Activated naive CD8-positive, alpha-beta T cell treated with anti-CD3 and anti-CD28 coated beads for 36 hours (primary cell): ENCODE measurements at places on chromosomes 2 and 18. TPM values are rescaled to one million over a fixed set of nuclear protein-coding genes. Genes with fewer than 3 reads are reported as not detected.

Gene ARHGAP25
- total RNA-seq, result 51.0 TPM

Gene RIT2
- total RNA-seq, result not detected

Gene ANAPC1
- 149 TPM for total RNA-seq

Gene CROCC2
- total RNA-seq, result not detected

Gene NT5C1B
- not detected for total RNA-seq

Gene KCNG2
- total RNA-seq, result not detected

Gene NT5DC4
- total RNA-seq, result not detected

Gene KIDINS220
- total RNA-seq, result 22.3 TPM

Gene DLGAP1
- not detected for total RNA-seq

Gene LRP2
- 1.4 TPM for total RNA-seq

Gene NCKAP1
- 1.4 TPM for total RNA-seq

GRCh38 chr18:78986018-78986481, 6.4 kb downstream of the SALL3 start:
- peaks cover 11% of the 10 kb centered on the region for H3K4me1 ChIP-seq
- no peak for DNase-seq

- H3K27ac ChIP-seq, result no peak overlapping the region
- H3K4me1 ChIP-seq, result no peaks in the 10 kb centered on the region
- no peak overlapping the region for H3K4me3 ChIP-seq
- no peak for DNase-seq
- H3K27me3 ChIP-seq, result no peaks in the 10 kb centered on the region
- H3K36me3 ChIP-seq, result peaks cover 56% of the 10 kb centered on the region
These were observed 116.4 kb downstream of the TAF4B start for GRCh38 chr18:26342646-26343045.

- H3K36me3 ChIP-seq, result no peaks in the 10 kb centered on the region
- H3K4me3 ChIP-seq, result peak overlapping the region; percentile 45
- H3K27me3 ChIP-seq, result peaks cover 95% of the 10 kb centered on the region
- DNase-seq, result no peak
- H3K27ac ChIP-seq, result no peak overlapping the region
These were observed 5.7 kb downstream of the OTX1 start for GRCh38 chr2:63056107-63057050.

GRCh38 chr2:174683392-174683759, 80.9 kb downstream of the CHRNA1 start:
- no peaks in the 10 kb centered on the region for H3K27me3 ChIP-seq
- H3K36me3 ChIP-seq, result peaks cover 16% of the 10 kb centered on the region
- peaks cover 60% of the 10 kb centered on the region for H3K4me1 ChIP-seq
- H3K4me3 ChIP-seq, result peak overlapping the region; percentile 91
- peak overlapping the region; percentile 96 for H3K27ac ChIP-seq
- peak; percentile 18 for DNase-seq

- H3K4me1 ChIP-seq, result peaks cover 14% of the 10 kb centered on the region
- no peaks in the 10 kb centered on the region for H3K36me3 ChIP-seq
- DNase-seq, result no peak
- no peak overlapping the region for H3K27ac ChIP-seq
These were observed 6.1 kb upstream of the EMX1 start for GRCh38 chr2:72911256-72911655.

- peaks cover 8% of the 10 kb centered on the region for H3K27me3 ChIP-seq
- H3K4me3 ChIP-seq, result no peak overlapping the region
- peaks cover 10% of the 10 kb centered on the region for H3K4me1 ChIP-seq
- H3K27ac ChIP-seq, result no peak overlapping the region
These were observed 26.0 kb downstream of the ABCB11 start for GRCh38 chr2:169005080-169005598.

DNA sequence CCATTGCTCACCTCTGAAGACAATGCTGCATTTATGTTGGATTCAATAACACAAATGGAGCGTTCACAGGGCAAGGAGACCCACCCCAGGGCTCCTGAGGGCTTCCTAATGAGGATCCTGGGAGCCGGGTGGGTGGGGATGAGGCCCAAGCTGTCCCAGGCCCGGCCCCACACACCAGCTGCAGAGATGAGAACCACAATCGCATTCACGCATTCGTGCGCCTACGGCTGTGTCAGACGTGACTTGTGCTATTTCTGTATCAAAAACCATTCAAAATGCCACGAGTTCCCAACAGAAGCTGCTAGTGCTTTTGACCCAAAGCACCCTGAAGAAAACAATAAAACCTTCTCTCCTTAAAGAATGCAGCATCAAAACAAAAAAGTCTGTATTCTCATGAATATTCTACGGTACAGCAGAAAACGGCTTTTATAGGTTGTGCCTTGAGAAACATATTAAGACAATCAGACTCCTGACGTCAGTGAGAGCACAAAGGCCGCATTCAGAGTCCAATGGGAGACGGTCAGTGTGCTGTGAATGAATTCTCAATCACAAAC, 205.4 kb downstream of the HDAC4 start:
- peaks cover 16% of the 10 kb centered on the region for H3K4me1 ChIP-seq
- H3K27ac ChIP-seq, result no peak overlapping the region
- H3K4me3 ChIP-seq, result no peak overlapping the region
- no peak for DNase-seq
- H3K27me3 ChIP-seq, result no peaks in the 10 kb centered on the region

DNA sequence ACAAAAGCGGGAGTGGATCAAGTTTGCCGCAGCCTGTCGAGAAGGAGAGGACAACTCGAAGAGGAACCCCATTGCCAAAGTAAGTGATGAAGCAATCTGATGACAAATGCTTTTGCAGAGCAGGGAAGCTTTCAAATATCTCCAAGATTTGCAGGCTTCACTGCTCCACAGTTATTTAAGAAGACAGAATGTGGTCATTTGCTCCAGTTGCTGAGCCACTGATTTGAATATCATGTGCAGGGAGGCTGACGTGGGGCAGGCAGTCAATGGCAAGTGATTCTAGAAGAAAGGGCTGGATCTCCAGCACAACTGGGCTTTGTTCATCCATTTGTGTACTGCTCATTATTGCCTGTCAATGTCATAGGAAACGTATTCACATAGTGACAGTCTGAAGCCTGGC, 10.2 kb downstream of the DSG4 start:
- H3K27ac ChIP-seq, result no peak overlapping the region
- H3K4me1 ChIP-seq, result no peaks in the 10 kb centered on the region
- no peak for DNase-seq

- DNase-seq, result no peak
- H3K27ac ChIP-seq, result no peak overlapping the region
- H3K4me3 ChIP-seq, result no peak overlapping the region
- H3K4me1 ChIP-seq, result no peaks in the 10 kb centered on the region
- no peaks in the 10 kb centered on the region for H3K27me3 ChIP-seq
These were observed 119.5 kb downstream of the ASXL3 start for GRCh38 chr18:33697498-33697897.

DNA sequence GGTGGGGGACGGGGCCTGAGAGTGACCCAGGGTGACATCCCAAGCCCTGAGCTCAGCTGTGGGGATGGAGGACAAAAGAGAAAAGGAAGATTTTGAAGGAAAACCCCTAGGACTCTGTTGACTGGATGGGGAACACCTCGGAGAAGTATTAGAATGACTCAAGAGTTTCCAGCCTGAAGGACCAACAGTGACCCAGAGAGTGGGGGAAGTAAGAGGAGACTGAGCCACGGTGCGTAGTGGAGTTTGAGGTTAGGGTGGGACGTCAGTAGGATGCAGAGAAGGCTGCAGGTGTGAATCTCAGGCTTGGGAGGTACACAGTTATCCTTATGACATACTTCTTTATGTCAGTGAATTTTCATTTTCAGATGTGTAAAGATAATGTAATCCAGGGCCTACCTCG, 119.5 kb downstream of the NCK2 start:
- H3K4me1 ChIP-seq, result peaks cover 94% of the 10 kb centered on the region
- no peaks in the 10 kb centered on the region for H3K27me3 ChIP-seq
- no peak for DNase-seq

- no peaks in the 10 kb centered on the region for H3K27me3 ChIP-seq
- no peaks in the 10 kb centered on the region for H3K36me3 ChIP-seq
- no peak for DNase-seq
- no peak overlapping the region for H3K4me3 ChIP-seq
- H3K27ac ChIP-seq, result no peak overlapping the region
- H3K4me1 ChIP-seq, result no peaks in the 10 kb centered on the region
These were observed 95.4 kb downstream of the CTAGE1 start for GRCh38 chr18:22322243-22322691.

DNA sequence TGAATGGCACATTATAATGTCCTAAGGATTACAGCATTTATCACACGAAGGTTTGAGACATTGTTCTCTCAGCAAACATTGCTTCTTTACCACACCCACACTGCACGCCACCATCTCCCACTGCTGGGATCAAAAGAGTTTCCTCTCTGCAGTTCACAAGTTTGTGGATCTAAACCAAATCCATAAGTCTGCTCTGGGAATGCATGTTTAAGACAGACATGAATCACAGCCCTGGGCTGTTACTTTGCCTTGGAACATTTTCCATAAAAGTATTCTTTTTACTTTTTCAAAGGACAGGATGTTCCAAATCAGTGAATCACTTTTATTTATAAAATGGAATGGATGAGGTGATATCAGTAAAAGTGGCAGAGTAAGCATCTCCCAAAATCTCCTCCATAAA, 36.1 kb downstream of the STPG4 start:
- no peaks in the 10 kb centered on the region for H3K4me1 ChIP-seq
- no peak overlapping the region for H3K27ac ChIP-seq
- H3K4me3 ChIP-seq, result no peak overlapping the region
- DNase-seq, result no peak
- no peaks in the 10 kb centered on the region for H3K27me3 ChIP-seq

- H3K27me3 ChIP-seq, result no peaks in the 10 kb centered on the region
- DNase-seq, result no peak
- H3K4me1 ChIP-seq, result no peaks in the 10 kb centered on the region
- H3K4me3 ChIP-seq, result no peak overlapping the region
These were observed 647.0 kb upstream of the NXPH2 start for GRCh38 chr2:139427164-139427563.
